Suppressor macrophage treated with lipopolysaccharide for 4 hours (primary cell): ENCODE measurements at places on chromosomes 12 and 14.

GRCh38 chr12:88814779-88815178, 234.5 kb upstream of the KITLG start:
- no peak for DNase-seq

DNA sequence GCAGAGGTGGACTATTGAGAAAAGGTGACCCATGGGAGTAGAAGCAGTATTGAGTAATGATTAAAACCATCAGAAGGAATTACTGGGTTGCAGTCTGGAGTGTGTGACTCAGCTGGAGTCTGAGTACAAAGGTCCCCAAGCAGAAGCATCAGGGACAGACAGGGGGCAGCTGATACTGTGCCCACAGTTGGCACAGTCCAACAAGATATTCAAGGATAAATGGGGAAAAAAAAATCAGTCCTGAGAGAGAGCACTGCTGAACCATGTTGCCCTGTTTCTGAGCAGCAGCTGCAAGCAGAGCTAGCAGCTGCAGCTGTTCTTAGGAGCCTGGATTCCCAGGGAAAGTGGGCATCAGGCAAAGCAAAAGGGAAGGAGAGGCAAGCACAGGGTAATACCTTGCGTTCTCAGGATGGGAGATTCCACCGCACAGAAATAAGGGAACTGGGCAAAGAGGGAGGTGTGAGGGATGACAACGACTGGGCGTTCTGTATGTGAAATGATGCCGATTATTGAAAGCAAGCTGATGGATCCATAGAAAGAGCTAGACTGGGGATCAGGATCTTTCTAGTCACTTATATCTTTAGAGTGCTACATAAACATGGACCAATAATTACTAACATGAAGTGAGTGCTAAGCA, 17.7 kb downstream of the NEUROD4 start:
- peak; percentile 39 for DNase-seq

DNA sequence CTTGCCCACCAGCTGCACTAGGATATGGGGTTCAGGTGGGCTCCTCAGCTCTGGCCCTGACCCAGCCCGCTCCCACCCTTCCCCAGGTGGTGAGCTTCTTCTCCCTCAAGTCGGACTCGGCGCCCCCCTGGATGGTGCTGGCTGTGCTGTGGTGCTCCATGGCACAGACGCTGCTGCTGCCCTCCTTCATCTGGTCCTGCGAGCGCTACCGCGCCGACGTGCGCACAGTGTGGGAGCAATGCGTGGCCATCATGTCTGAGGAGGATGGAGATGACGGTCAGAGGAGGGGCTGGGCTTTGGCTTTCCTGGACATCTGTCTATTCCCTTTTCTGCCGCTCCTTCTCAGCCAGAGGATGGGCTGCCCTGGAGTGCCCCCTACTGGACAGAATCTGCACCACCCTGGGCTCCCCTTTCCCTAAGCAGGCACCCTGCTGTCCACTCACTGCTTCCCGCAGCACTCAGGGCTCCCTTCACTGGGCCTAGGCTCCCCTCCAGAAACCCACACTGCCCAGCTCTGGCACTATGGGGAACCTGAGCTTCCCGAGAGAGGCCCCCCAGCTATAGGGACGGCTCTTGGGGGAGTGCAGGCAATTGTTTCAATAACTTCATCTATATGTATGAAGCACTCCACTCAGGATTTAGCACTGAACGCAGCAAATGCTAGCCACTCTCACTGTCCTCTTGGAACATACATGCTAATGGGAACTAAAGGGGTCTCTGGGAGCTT, 2.6 kb upstream of the P3H3 start:
- DNase-seq: peak; percentile 92

GRCh38 chr12:111405859-111406473, at the start of gene SH2B3:
TSS of gene SH2B3 (plus strand) at chr12:111405923. CDS start at chr12:111418146, 12,223 bp downstream.
- DNase-seq: no peak

GRCh38 chr14:24123424-24124417, 6.7 kb upstream of the FITM1 start:
- DNase-seq: no peak

- peak; percentile 64 for DNase-seq
Observed at GRCh38 chr14:95774265-95775160, 60.6 kb upstream of the TCL1A start.
